ENCODE measurements at places on chromosomes 3 and 15. TPM values are rescaled to one million over a fixed set of nuclear protein-coding genes. Genes with fewer than 3 reads are reported as not detected.

DNA sequence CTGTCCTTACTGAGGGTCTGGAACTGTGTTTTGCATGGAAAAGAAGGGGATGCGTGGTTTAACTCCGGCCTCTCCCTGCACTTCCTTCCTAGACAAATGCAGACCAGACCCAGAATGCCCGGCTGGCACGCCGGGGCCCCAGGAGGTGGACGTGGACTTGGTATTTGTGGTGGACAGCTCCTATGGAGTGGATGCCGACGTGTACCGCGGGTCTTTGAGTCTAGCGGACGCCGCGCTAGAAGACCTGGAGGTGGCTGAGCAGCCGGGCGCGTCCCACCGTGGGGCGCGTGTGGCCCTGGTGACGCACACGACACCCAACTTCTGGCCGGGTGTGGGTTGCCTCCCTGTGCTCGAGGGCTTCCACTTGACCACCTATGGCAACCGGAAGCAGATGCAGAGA lies 81.8 kb upstream of the COL6A5 start:
- no peak for DNase-seq
- H3K27ac ChIP-seq = no peak overlapping the region
- no peaks in the 10 kb centered on the region for H3K36me3 ChIP-seq
- H3K4me1 ChIP-seq = no peaks in the 10 kb centered on the region
- H3K27me3 ChIP-seq = no peaks in the 10 kb centered on the region

- H3K27ac ChIP-seq = no peak overlapping the region
- H3K4me3 ChIP-seq = no peak overlapping the region
- H3K27me3 ChIP-seq = no peaks in the 10 kb centered on the region
- H3K4me1 ChIP-seq = no peaks in the 10 kb centered on the region
- H3K36me3 ChIP-seq = no peaks in the 10 kb centered on the region
Measured at GRCh38 chr15:100772892-100773520, 106.6 kb upstream of the ALDH1A3 start.

- H3K4me3 ChIP-seq = no peak overlapping the region
- no peak overlapping the region for H3K27ac ChIP-seq
- no peaks in the 10 kb centered on the region for H3K36me3 ChIP-seq
- H3K4me1 ChIP-seq = peaks cover 12% of the 10 kb centered on the region
- DNase-seq = no peak
- H3K27me3 ChIP-seq = no peaks in the 10 kb centered on the region
Measured at GRCh38 chr15:69666441-69666882, 213.8 kb downstream of the RPLP1 start.

DNA sequence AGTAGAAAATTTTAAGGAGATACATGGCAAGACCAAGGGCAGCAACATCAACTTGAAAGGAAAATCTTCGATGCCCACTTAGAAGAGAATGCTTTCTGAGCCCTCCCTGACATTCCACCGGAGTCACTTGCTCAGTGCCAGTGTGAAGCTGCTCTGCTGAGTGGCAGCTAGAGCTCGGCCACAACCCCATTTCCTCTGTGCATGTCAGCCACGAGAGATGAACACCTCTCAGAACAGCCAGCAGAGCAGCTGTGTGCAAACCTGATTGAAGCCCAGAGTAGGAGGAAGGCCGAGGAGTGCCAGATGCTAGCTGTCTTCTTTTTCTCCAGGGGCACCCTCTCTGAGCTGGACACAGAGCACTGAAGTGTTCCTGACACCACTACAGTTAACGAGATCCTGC lies 12.2 kb downstream of the TARS3 start:
- H3K4me1 ChIP-seq = no peaks in the 10 kb centered on the region
- no peak for DNase-seq
- no peak overlapping the region for H3K27ac ChIP-seq
- H3K27me3 ChIP-seq = no peaks in the 10 kb centered on the region
- H3K36me3 ChIP-seq = peaks cover 24% of the 10 kb centered on the region

DNA sequence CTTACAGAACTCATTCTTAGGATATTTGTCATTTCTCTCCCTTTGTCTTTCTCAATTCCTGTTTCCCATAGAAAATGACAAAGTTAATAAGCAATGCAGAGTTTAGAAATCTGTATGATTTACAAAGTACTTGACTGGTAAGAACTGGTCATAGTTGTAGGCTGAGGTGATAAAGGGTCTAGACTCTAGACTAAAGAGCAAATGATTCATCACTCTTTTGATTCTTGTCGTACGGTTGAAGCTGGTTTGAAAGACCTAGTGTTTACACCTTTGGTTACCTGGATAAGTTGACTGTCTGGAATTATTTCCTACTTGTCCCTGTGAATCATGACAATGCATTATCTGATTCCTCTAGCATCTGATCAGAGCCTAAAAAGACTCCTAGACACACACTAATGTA lies 58.9 kb upstream of the TP63 start:
- H3K4me3 ChIP-seq = no peak overlapping the region
- H3K4me1 ChIP-seq = no peaks in the 10 kb centered on the region

The PDZRN3 gene
- 140 TPM for total RNA-seq

The ANKRD34C gene
- total RNA-seq = not detected

The LRRC3B gene
- not detected for total RNA-seq

The HYKK gene
- total RNA-seq = 6.8 TPM

The TMC3 gene
- total RNA-seq = not detected

The ALPK3 gene
- total RNA-seq = 81.1 TPM

DNA sequence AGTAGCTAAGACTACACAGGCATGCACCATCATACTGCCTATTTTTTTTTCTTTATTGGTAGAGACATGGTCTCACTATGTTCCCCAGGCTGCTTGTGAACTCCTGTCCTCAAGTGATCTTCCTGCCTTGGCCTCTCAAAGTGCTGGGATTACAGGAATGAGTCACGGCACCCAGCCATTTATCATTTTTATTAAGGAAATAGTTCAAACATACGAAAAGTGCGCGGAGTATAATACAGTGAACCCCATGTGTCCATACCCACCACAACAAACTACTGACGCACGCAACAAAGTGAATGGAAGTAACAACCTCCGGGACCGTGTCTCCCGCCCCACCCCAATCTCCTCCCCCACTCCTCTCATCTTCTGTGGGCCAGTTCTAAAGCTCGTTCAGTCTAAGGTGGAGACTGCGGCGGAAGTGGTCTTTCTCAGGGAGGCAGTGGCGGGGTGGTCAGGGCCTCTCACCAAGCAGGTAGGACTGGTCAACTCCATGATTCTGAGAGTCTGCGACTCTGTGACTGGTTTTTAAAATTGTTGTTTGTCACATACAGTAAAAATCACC lies 42.1 kb downstream of the DNAJB8 start:
- no peaks in the 10 kb centered on the region for H3K36me3 ChIP-seq
- no peak overlapping the region for H3K4me3 ChIP-seq

DNA sequence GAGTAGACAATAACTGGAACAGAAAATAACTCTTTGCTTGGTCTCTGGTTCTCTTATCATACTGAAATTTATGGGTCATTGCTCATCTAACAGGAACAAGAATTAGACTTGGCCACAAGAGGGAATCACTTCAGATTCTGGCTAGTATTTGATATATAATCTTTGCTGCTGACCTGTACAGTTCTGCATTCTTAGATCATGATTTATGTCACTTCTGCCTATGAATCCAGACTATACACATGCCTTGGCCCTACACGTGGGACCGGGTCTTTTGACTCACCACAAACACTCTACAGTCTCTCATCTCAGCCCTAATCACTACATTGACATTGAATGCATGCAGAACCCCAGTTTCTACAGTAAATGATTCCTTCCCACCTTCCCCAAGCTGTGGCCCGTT lies 162.5 kb upstream of the SOX2 start:
- no peaks in the 10 kb centered on the region for H3K36me3 ChIP-seq
- H3K4me1 ChIP-seq = no peaks in the 10 kb centered on the region
- H3K27ac ChIP-seq = no peak overlapping the region
- H3K27me3 ChIP-seq = no peaks in the 10 kb centered on the region
- H3K4me3 ChIP-seq = no peak overlapping the region
- no peak for DNase-seq
